Stimulated activated CD4-positive, alpha-beta T cell treated with anti-CD3 and anti-CD28 coated beads, TNF-alpha, amount 100 ng/mL, for 48 hours (primary cell): ENCODE measurements at places on chromosomes 2 and 18.

- no peak for DNase-seq
These were observed 57.8 kb upstream of the FAM237A start for GRCh38 chr2:206584323-206585116.

GRCh38 chr2:101832114-101832513 lies 134.6 kb downstream of the MAP4K4 start:
- no peak for DNase-seq

GRCh38 chr2:167826906-167827305 lies 420.5 kb downstream of the STK39 start:
- no peak for DNase-seq

DNA sequence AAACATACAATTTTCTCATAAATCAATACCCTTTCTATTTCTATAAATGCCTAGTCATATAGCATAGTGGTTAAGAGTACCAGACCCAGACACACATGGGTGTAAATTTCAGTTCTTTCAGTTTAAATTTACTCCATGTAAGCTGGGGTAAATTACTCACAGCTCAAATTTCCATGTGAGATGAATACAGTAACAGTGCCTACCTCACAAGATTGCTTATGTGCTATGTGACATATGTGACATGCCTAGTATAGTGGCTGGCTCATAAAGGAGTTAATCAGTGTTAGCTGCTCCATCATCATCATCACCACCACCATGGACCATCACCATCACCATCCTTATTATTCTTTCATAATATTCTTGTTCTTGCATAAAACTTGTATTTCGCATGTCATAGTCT lies 61.6 kb upstream of the CD302 start:
- DNase-seq = no peak

GRCh38 chr18:79988071-79988450 lies 302 bp downstream of the TXNL4A start:
- DNase-seq = peak; percentile 36

GRCh38 chr2:199348871-199349270 lies 108.9 kb downstream of the SATB2 start:
- no peak for DNase-seq

- no peak for DNase-seq
These were observed 16.2 kb upstream of the CLASP1 start for GRCh38 chr2:121665504-121665903.

DNA sequence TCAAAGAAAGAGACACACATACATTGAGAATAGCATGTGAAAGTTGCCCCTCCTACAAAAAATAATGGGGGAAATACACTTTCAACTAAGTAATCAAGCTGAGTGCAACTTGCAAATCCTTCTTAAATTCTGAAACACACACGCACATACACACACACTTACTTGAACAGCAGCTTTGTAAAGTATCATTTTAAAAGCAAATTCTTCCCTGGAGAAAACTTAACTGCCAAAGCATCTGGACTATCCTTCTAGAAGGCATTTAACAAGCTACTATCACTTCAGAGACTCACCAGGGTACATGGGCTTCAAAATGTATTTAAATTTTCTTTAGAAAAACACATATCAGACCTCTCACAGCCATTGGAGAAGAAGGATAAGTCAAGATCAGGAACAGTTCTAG lies 15.3 kb downstream of the GAREM1 start:
- DNase-seq = no peak

- no peak for DNase-seq
These were observed 103.5 kb downstream of the BMPR2 start for GRCh38 chr2:202479610-202480009.

GRCh38 chr2:126850940-126851339 lies 47.8 kb upstream of the TEX51 start:
- no peak for DNase-seq

DNA sequence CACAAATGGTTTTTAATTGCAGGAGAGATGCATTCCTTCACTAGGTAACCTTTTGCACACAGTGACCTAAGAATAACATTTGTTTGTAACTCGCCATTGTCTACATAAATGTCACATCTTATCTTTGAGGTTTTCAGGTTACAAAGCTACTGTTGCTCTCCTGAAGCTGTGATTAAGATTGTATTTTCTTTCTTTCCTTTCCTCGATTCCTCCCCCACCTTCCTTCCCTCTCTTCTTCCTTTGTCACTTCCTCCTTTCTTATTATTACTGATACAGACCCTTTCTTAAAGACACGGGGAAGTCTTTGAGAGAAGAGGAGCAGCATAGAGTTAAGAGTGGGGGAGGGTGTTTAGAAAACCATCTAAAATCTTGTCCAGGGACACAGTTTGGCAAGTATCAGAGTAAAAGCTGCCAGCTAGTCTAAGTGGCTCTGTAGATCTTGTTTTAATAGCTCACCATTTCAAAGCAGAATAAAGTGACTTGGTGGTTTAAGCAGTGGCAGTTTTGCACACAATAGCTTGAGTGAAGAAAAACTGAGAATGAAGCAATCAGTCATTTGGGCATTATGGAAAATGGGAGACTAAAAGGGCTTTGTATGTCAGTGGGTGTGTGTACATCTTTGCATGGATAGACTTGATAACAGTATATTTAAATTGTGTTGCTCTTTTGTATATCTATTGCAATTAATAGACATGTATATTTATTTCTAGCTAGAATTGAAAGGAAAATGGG lies 10.9 kb downstream of the CERS6 start:
- DNase-seq = no peak

GRCh38 chr2:55232863-55233657 lies 572 bp downstream of the RPS27A start:
- DNase-seq = no peak

DNA sequence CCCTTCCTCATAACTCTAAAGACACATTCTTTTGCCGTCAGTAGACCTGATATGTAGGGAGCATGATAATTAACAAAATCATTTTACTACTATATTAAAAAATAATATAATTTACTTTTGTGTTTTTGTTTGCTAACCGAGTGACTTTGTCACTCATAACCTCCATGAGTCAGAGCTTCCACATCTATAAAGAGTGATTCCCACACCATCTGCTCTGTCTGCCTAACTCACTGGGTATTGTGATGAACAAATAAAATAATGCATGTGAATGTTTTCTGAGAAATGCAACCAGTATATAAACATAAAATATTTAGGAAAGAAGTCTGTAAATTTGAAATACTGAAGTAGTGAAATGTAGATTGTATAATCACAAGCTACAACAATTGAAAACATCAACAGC lies 123.4 kb upstream of the DSEL start:
- DNase-seq = no peak

- DNase-seq = no peak
These were observed 282.0 kb upstream of the SIX2 start for GRCh38 chr2:45291296-45291701.

GRCh38 chr2:101151146-101151858 lies at the start of gene TBC1D8:
TBC1D8 (minus strand) TSS chr2:101151382; CDS start chr2:101151253, 129 bp downstream.
- DNase-seq = peak; percentile 59

DNA sequence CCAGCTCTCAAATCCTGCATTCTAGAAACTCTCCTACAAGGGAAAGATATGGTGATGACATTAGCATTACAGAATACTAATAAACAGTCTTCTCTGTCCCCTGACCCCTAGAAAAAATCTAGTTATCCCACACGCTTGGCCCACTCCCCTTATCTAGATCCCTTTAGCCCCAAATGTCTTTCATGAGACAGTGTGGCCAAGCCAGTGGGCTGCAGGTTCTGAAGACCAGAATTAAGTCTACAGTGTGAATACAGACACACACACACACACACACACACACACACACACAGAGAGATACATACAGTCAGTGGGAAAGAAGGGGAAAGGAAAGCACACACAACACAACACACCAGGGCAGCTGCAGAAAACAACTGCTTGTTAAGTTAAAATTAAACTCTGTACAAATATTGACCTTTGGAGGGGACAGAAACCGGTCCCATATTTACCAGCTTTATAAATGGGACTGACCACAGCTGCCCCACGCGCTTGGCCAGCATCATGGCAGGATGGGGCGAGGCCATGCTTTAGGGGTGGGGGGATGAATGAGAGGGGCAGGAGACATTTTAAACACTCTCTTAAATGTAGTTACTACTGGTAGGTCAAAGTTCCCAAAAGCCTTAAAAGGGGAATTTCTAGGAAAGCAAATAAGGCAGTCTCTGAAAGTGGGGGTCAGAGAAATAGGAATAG lies 49.1 kb downstream of the NHEJ1 start:
- no peak for DNase-seq

GRCh38 chr2:120983344-120983743 lies 247.7 kb downstream of the GLI2 start:
- no peak for DNase-seq

GRCh38 chr2:149616681-149617456 lies 29.3 kb upstream of the MMADHC start:
- no peak for DNase-seq

DNA sequence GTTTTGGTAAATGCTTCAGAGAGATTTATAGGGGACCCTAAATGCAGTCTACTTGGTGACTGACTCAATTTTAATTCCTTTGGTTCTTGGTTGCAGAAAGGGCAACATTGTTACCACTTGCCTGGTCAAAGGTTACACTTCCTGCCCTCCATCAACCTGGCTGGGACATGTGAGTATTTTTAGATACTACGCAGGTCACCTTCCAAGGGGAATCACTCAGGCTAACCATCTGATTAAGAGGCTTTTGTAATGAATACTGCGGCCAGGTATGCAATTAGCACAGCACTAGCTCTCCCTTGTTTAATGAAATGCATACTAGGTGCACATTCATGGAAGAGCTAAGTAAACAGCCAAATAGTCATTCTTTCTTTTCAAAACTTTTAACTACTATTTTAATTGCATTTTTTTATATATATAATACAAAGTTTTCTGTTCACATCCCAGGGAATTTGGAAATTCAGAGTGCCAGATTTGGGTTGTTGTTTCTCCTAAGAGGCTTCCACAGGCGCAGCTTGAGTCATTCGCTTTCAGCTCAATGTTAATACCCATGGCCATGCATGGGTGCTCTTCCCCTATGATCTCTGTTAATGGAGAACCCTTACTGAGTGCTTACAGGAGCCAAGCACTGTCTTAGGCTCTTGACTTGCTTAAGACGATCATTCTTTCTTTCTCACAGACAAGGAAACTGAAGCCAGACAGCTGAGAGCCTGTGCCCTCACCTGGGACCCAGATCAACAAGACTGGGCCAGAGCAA lies 152.2 kb downstream of the MTX2 start:
- no peak for DNase-seq

DNA sequence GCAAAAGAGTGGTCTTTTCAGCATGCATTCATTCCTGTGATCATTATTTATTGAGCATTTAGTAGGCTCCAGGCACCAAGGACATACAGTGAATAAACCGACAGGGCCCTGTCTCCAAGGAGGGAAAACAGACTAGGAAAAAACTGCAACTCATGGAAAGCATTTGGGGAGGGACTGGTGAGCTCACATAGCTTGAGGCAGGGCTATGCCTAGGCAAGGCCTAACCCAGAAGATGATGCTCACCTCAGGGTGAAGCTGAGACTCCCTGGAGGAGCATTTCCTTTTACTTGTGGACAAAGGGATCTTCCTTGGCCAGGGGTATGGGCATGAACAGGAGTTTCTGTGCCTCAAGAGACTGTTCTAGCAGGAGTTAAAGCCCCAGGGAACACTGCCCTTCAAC lies 3.9 kb downstream of the CXCR1 start:
- no peak for DNase-seq

- no peak for DNase-seq
These were observed 116.0 kb downstream of the MAP3K20 start for GRCh38 chr2:173191601-173192000.

GRCh38 chr2:19802086-19802841 lies 99.5 kb downstream of the TTC32 start:
- no peak for DNase-seq

GRCh38 chr2:27495840-27496356 lies 741 bp upstream of the GCKR start:
- DNase-seq = no peak

DNA sequence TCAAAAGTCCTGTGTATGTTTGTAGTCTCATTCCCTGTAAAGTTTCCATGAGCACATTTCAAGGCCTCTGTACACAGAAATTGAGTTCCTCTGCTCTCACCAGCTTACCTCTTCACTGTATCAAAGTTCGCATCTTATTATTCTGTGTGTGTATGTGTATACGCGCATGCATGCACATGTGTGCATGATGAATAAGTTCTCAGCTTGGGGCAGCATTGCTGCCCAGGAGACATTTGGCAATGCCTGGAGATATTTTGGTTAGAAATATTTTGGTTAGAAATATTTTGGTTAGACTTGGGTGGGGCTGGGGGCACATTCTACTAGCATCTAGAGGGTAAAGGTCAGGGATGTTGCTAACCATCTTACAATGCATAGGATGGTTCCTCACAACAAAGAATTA lies 23.4 kb downstream of the TCF7L1 start:
- no peak for DNase-seq

DNA sequence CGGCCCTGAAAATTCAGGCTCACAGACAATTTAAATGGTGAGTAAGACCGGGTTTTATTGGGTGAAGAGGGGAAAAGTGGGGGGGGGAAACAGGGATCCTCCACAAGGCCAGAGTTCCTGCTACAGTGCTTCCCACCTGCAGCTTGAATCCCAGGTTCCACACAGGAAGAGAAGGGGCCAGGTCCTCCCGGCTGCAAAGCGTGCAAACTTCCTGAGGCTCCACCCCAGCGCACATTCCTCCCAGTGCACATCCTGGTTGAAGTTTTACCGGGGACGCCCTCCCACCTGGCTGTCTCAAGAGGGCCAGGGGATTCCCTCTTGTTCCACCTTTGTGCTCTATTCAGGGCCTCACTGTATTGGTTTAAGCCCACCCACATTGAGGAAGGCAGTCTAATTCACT lies 347.7 kb upstream of the REG3G start:
- DNase-seq = no peak

- no peak for DNase-seq
These were observed 89.5 kb downstream of the STK39 start for GRCh38 chr2:168157926-168158325.

DNA sequence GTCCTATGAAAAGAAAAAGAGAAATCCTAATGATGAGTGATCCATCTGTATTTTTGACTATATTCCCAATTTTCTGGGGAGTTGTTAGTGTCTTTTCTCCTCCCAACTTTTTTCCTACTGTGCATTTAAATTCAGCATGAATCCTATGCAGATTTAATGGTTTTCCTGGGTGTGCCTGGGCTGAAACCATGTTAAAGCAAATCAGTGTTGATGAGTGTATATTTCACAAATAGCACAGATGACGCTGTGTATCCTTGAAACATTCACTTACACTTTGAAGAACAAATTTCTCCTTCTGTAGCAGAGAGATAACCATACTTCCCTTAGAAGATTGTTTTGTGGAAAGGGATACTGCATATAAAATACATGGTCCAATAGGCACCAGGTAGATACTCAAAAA lies 114.3 kb downstream of the TRIB2 start:
- DNase-seq = no peak

- DNase-seq = no peak
These were observed 49.2 kb downstream of the PLCL1 start for GRCh38 chr2:197853549-197853948.

DNA sequence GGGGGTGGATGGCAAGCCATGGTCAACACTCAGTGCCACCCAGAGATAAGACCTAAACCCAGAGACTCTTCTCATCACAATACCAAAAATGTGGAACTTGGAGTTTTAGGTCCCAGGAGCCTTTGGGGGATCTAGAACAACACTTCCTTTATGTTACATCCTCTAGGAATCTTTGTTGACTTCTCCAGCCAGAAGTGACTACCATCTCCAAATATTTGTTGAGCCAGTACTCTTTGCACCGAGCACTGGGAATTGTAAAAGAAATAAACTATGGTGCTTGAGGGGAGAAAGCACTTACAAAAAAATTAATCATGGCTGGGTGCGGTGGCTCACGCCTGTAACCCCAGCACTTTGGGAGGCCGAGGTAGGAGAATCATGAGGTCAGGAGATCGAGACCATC lies 120.0 kb upstream of the TMEM200C start:
- DNase-seq = no peak

GRCh38 chr2:140988597-140988996 lies 1142.2 kb downstream of the LRP1B start:
- no peak for DNase-seq
